GM12892 (cell line): ENCODE measurements at places on chromosomes 12 and 14.

DNA sequence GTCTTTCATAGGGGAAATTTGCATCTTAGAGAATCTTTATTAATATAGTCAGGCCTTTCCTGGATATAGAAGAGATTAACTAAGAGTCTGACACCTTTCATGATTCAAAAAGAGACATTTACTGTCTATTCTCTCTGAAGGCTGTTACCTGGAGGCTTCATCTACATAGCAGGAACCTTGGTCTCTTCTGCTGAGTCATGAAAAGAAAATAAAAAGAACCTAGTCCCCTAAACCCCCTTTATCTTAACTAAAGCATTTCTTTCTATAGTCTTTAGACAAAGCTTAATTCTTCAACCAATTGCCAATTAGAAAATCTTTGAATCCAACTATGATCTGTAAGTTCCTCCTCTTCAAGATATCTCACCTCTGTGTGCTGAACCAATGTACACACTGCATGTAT is 33.1 kb downstream of the RPS29 start:
- no peak for DNase-seq

- DNase-seq, result no peak
Observed at GRCh38 chr12:122981587-122982476, 1.4 kb downstream of the ARL6IP4 start.

DNA sequence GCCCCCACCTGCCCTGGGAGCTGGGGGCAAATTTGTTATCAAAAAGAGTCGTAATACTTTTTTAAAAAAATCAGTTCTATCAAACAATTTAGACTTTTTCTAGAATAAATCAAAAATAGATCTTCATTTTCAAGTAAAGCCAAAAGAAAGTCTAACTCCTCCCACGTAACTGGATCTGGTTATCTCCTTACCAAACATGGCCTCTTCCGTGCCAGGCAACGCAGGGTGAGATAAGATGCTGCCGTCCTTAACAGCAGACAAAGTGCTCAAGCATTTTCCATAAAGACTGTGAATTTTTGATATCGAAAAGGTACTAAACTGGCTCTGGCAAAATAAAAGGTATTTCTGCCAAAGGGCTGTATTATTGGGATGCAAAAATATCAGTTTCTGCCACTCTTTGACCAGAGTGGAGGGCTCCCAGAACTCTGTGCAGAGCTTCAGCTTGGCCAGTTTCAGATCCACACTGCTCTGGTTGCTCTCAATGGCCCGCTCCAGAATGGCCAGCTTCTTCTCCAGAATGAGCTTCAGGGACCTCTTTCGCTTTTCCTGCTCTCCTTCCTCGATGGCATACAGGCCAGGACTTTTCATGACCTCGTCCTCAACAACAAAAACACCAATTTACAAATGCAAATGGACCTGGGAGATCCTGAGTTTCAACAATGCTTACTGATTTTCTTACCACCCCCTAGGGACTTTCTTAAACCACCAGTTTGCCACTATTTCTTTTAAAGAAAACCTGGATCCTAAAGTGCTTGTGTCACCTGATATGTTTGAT is 29.0 kb downstream of the NRDE2 start:
- DNase-seq, result no peak

DNA sequence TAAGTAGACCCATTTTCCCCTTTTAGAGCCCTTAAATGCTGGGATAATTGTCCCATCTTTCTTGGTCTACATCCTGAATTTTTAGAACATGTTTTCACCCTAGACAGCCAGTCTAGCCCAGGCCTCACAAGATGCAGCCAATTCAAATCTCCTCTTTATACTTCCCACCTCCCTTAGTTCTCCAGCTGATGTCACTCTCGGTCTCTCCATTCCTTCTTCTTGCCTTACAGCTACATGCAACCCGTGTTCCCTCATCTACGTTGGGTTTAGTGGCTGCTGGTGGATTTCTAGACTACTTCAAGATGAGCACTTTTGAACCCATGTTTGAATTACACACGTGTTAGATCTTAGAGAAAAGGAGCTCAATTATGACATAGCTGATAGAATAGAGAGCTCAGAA is 132.0 kb downstream of the PPM1H start:
- no peak for DNase-seq

DNA sequence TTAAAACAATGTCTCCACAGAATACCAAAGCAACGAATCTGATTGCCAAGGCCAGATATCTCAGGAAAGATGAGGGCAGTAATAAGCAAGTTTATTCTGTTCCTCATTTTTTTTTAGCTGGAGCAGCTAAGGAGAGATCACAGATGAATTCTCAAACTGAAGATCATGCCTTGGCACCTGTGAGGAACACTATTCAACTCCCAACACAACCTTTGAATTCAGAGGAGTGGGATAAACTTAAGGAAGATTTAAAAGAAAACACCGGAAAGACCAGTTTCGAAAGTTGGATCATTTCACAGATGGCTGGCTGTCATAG is 994 bp downstream of the PRORP start:
- DNase-seq, result no peak

- no peak for DNase-seq
Observed at GRCh38 chr12:113111247-113111646, 24.3 kb downstream of the RASAL1 start.

DNA sequence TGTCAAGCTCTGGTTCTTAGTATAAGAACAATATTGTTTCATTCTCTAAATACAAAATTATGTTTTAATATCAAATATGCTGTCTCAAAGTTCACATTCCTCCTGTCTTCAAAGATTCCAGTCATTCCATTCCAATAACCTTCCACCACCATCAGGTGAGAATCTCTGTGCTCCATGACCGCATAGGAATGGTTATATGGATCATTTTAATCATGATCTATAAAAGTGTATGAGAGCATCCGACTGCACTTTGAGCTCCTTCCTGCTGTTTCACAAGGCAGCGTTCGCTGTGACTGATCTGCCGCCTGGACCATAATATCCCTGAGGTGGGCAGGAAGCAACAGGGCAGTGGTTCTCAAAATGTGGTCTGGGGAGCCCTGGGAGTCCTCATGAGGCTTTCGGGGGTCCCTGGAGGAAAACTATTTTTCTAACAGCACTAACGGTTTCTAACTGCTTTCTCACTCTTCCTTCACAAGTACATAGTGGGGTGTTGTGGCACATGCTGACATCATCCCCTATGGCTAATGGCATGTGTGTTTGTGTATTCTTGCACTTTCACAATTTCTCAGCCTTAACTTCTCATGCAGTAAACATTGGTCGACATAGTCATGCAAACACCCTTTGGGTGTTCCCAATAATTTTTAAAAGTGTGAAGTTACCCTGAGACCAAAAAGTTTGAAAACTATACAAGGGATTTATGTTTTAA is 137.4 kb downstream of the ANO2 start:
- DNase-seq, result no peak

DNA sequence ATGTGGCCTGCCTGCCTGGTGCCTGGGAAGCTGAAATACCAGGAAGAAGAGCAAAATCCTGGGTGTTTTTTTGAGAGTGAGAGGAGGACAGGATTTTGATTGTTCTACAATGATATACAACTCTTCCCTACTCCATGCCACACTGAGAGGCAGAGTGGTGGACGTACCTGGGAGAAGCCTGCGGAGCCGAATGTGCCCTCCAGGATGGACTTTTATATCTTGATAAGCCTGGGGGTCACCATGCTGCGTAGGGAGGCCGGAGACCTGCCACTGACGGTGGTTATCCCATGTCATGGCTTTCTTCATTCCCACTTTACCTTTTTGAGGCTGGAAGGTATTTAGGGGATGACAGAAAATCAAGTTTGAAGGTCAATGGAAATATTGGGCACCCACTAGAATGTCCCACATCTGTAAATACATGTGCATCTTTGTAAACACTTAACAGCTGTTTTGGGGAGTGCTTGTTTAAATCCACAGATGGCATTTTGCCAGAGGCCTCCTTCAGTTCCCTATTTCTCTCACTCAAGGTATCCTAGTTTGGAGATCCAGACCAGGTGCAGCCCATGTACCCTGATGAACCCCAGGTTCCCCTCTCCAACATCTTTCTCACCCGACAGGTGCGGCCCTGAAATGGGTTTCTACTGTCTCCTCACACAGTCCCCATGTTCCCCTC is 1.1 kb upstream of the GLT1D1 start:
- DNase-seq, result no peak

- DNase-seq, result no peak
Observed at GRCh38 chr12:51070004-51070403, 13.4 kb downstream of the CSRNP2 start.

GRCh38 chr14:40757376-40757950 is 849.2 kb upstream of the LRFN5 start:
- no peak for DNase-seq

DNA sequence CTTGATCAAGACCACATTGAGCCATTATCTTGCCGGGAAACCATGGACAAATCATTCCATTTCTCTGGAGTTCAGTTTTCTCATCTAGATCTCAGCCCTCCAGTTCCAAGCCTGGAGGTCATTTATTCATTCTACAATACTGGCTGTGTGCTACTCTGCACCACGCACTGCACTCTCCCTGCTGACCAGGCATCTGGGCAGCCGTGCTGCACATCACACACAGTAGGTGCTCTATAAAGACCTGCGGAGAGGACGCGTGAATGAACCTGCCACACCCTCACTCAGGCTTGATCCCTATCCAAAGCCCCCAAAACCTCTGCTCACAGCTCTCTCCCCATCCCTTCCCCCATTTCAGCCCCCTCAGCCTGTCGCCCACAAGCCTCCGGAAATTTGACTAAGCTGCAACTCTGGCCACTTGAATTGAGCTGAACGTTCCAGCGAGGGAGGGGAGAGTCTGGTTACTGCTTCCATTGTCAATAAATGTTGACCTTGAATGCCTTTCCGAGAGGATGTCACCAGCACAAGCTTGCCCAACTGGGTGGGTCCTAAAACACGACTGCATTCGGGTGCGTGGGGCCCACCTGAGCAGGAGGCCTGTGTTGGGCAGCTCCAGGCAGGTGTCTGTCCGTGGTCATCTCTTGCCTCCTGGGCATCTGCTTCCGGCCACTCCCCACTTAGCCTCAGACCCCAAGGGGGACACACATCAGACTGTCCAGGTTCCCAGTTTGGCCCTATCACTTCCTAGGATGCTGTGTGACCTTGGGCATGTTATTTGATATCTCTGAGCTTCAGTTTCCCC is 17.8 kb downstream of the FAIM2 start:
- DNase-seq, result no peak

DNA sequence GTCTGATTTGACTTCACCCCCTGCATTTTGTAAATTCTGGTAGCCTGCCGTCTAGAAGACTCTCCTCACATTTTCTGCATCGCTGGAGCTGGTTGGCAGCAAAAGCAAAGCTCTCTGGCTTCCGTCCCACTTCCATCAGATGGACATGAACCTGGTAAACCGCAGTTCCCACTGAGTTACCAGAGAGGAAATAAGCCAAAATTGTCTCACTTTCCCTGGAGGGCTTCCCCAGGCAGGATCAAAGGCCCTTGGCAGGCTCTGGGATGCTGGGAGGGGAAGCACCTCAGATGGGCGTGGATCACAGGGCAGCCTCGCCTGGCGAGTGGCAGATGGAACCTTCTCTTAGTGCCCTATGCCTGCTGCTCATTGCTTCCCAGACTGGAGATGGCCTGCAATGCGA is 243.5 kb downstream of the TMEM132C start:
- no peak for DNase-seq

GRCh38 chr12:24444634-24445033 is 495.2 kb upstream of the SOX5 start:
- no peak for DNase-seq

- DNase-seq, result no peak
Observed at GRCh38 chr12:4806439-4807115, 86.4 kb downstream of the GALNT8 start.

DNA sequence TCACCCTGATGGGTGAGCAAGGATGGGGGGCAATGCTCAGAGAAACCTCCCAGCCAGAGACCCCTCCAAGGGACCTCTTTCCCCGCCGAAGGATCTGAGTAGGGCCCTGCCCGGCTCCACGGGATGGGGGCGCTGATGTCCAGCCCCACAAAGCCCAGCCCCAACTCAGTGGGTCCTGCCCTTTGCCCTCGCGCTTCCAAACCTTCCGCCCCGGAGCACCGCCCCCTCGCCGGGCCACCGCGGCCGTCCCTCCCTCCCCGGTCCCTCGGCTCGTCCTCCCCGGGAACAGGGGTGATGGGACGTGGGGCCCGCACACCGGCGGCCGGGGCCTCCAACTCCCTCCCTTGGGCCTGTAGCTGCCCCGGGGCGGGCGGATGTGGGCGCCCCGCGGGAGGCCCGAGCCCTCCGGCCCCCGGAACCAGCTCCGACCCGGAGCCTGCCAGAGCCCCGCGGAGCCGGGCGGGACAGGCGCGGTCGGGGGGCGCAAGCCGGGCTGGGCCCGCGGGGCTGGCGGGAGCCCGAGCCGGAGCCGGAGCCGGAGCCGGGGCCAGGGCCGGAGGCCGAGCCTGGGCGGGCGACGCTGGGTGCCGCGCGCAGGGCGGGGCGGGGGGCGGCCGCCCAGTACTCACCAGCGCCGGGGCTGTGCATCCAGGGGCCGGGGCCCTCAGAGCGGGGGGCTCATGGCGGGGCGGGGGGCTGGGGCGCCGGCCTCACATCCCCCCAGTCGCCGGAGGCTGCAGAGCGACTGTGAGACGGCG is 386 bp downstream of the HDAC7 start:
- DNase-seq, result peak; percentile 53

DNA sequence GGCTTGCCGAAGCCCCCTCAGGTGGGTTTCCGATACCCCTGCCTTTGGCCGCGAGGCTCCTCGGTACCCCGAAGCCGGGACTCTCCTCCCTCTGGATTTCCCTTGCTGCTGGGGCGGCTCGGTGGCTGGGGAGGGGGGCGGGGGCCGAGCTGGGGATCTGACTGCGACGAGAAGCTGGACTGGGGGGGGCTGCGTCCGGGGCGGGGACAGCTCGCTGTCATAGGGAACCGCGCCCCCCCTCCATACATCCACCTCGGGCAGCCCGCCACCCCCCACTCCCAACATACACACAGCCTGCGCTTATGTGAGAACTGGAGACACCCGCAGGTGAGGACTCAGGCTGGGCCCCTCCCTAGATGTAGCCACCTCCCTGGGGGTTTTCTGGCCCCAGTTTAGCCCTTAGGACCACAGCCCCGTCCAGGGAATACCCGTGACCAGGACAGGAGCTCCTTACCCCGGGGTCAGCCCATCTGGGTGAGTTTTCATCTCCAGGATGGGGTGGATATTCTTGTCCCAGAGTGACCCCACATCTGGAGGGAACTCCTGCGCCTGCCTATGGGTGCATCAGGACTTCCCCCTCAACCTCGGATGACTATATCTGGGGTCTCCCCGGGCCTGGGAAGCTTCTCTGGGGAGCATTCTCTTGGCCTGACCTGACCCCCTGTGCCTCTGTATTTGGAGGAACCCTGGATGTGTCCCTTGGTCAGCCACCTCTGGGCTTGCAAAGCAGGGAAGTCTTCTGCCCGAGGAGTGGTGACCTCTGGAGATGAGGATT is 687 bp downstream of the ASIC1 start:
- no peak for DNase-seq

GRCh38 chr14:50932156-50932555 is 12.1 kb downstream of the PYGL start:
- no peak for DNase-seq
